ENCODE measurements at places on chromosomes 12 and 14.

DNA sequence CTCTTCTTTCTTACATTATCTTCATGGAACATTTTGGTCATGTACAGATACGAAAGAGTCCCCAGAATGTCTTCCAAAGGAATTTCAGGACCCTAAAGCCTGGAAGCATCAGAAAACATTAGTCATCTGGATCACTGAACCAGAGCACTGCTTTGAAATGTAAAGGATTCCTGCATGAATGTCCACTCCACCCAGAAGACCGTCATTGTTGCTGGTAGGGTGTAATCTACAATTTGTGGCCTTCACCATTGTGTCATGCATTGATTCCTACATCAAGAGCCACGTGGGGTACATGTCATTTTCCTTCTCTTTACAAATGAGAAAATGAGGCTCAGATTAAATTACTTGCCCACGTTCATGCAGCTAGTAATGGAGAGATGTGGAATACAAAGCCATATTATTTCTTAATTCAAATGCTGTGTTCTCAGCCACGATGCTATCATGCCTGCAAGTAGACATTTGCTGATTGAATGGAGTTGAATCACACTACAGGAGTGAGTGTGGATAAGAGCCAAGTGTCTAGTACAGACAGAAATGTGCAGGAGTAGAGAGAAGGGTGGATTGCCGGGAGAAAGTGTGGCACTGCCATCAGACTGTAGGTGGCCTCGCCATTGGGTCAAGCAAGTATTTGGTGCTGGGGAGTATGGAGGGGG is 231.2 kb downstream of the C12orf75 start:
- DNase-seq = no peak

- no peak for DNase-seq
Observed at GRCh38 chr12:121894633-121895032, 6.0 kb downstream of the PSMD9 start.

DNA sequence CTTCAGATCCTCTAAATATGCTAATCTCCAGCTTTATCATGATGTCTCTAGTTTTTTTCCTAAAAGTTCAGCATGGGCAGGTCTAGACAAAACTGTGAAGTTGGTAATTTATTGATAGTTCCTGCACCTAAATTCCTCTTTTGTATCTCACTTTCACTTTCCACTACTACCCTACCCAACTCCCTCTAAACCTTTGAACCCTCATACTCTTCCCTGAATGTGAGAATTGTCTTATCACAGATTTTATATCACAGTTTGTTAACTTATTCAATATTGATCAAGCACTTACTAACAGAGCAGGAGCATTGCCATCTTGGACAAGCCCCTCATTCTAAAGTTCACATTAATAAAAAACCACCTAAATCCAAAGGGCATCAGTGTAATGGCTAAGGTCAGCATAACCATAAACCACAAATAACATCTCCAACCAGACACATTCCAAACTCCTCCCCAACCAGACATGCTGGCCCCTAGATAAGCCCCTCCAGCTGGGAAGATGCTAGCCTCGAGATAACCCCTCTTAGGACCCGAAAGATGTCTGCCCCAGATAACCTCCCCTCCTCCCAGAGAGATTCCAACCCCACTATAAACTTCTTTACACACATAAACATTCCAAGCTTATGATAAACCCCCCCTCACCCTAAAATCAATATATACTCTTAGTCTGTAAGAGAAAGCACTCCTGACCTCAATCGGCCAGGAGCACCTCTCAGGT is 78.7 kb downstream of the FSCB start:
- DNase-seq = no peak

DNA sequence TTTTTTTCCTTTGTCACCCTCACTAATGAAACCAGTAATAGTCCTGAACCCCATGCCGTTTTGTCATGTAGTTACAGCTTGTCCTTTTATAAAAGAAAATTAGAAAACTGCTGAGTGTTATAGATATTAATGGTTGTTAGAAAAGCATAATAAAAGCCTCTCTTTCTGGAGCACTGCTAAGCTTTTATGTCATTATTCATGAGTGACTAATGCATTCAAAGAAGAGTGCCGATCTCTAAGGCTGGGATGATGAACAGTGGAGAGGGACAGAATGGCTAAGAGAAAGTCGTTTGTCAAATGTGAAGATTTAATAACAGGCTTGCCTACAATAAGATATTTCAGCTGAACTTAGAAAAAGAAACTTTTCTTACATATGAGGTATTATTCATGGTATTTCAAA is 121.6 kb downstream of the MGAT4C start:
- DNase-seq = no peak

GRCh38 chr12:115051378-115051777 is 367.4 kb upstream of the TBX3 start:
- DNase-seq = no peak

Measured in GM19239 (cell line).